Activated naive CD4-positive, alpha-beta T cell treated with anti-CD3 and anti-CD28 coated beads for 36 hours (primary cell): ENCODE measurements at places on chromosomes 7 and 10. TPM values are rescaled to one million over a fixed set of nuclear protein-coding genes. Genes with fewer than 3 reads are reported as not detected.

GRCh38 chr7:4809091-4809591 is 33.7 kb downstream of the AP5Z1 start:
- peak; percentile 55 for DNase-seq

DNA sequence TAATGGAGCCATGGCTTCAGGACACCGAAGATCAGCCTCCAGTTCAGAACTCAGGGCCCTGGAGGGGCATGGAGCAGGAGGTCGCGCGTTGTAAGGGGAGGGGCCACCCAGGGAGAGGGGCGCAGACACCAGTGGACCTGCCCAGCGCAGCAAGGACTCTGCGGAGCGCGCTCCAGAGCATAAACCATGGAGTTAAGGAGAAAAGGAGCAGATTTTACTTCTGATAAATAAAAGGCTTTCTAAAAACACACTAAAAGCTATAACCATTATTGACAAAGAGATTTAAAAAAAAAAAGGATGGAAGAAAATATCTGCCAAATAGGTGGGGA is 10.5 kb downstream of the CALY start:
- DNase-seq = no peak

DNA sequence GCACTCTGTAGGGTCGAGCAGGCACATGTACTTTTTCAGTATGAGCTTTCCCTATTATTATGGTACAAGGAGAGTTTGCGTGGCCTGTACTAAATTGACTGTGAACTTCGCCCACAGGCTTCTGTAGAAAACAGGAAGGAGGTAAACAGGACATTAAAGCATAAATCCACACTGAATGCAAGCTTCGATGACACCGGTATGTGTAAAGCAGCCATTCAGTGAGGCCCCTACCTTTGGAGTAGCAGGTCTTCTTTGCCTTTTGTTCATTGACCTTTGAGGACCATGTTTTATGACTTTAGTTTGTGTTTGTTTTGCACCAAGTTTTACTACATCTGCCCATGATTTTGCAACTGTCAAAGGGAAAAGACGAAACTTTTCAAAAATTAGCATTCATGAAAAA is 14.5 kb downstream of the MKI67 start:
- DNase-seq = no peak

- DNase-seq = no peak
Measured at GRCh38 chr10:129949411-129949810, 14.7 kb downstream of the EBF3 start.

- peak; percentile 71 for DNase-seq
Measured at GRCh38 chr7:149620961-149621360, 123.4 kb upstream of the ZNF746 start.

PNLIPRP1 gene
- not detected for total RNA-seq

PHKG1 gene
- 3.6 TPM for total RNA-seq

AKR1D1 gene
- not detected for total RNA-seq

DNA sequence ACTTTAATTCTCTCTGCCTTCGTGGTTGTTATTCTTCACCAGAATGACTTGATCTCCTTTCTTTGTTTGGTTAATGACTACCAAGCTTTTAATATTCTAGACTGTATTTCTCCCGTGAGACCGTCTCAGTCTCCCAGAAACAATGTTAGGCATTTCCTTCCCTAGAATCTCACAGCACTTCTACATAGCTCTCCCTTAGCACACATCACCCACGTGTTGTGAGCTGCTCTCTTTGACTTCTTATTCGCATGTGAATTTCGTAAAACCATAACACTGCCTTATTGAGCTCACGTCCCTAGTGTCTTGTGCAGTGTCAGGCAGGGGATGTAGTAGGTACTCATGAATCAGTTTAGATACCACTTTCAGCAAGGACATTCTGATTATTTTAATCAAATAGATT is 57.5 kb upstream of the MGAM2 start:
- DNase-seq = no peak

GRCh38 chr10:91742229-91742628 is 56.0 kb upstream of the TNKS2 start:
- no peak for DNase-seq

DNA sequence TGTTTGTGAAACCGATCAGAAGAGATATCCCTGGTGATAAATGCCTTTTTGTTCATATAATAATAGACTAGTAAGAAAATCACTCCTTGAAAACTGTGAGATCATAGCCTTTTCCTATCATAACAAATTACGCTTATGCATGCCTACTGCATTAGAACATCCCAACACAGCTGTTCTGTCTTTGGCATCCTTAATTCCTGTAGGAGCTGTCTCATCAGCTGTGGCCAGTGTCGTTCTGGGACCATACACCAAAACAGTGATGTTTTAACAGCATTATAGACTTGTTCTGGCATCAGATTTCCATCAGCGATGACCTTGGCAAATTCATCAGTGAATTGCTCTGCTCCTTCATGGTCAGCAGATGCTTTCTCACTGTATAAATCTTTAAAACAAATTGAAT is 423.6 kb upstream of the LRGUK start:
- DNase-seq = no peak

- no peak for DNase-seq
Measured at GRCh38 chr7:106039486-106040060, 72.5 kb downstream of the SYPL1 start.

DNA sequence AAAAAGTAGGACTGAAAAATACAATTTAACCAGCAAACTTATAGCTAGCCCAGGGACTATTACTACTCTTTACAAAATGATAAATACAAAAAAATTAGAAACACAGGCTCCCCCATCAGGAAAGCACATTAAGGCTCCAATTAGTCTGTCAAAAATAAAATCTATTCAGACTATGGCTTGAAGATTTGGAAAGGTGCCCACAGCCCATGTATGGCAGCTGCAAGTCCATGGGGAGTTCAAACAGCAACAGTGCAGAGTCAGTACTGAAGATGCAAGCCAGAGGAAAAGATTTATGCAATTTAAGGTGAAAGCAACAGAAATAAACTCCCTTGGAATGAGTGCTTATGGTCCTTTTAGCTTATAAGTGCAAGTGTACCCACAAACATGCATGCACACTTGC is 29.7 kb downstream of the IMMP2L start:
- DNase-seq = no peak

DNA sequence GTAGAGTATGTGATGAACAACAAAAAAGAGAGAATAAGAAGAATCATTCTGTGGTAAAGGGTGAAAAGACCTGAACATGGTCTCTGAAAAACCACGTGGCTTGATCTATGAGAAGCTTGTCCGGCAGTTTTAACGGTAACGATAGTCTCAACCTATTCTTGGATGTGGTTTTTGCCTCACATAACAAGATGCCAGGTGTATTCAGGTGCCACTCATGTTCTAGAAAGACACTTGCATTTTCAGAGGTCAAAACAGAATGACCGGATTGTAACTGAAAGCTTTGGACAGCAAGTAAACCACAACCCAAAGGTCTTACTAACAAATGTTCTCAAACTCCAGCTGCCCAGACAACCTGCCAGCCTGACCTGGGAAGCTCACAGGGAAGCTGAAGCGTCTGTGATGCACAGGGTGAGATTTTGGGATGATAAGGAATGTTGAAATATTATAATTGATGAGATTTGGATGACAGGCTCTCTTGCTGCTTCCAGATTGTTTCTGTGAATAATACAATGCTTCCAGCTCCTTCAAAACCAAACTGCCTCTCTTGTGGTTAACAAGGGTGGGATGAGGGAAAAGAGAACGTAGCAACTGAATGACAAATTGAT is 137.4 kb upstream of the GRB10 start:
- no peak for DNase-seq

DNA sequence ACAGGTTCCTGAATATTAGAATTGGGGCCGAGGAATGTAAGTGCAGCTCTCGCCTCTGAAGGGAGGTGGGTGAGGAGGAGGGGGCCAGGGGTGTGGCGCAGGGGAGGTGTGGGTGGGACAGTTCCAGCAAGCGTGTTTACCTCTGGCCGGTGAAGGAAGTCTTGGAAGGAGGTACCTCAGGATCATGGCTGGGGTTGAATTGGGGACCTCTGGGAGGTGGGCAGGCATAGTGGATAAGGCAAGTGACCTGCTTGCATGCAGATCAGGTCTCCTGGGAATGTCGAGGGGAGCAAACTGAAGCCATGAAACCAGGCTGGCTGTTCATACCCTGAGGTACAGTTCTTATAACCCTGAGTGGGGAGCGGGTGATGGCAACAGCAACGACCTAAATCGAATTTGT is 2.0 kb downstream of the ZNF775 start:
- DNase-seq = no peak

DNA sequence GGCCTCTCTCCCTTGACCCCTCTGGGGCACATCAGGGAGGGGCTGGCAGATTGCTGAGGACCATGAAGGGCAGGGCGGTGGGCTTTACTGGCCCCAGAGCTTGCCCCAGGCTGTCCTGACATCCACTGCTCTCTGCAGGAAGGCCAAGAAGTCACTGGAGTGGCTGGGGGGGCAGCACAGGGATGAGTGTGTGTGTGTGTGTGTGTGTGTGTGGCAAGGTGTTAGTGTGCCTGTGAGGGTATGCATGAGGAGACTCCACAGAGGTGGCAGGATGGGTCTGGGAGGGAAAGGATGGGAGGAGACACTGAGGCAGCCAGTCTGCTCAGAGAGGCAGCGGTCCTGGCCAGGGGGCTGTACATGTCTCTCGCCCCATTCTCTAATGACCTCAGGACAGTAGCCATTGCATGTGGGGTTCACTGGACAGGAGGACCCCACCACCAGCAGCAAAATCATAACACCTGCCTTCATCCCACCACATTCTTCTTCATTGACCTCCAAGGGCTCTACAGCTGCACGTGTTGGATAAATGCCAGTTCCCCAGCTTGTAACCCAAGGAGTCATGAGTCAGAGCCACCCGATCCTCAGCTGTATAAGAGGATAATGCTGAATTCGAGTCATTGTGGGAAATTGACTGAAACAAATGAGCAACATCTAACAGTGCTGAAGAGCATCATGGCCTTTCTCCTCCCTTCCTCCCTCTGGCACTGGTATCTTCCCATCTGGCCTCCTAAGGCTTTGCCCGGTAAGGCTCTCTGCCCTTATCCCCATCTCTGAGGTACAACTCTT is 720.5 kb downstream of the GRID1 start:
- no peak for DNase-seq

- no peak for DNase-seq
Measured at GRCh38 chr7:131538813-131539179, 17.6 kb downstream of the PODXL start.

FAM237B gene
- total RNA-seq = not detected

DNA sequence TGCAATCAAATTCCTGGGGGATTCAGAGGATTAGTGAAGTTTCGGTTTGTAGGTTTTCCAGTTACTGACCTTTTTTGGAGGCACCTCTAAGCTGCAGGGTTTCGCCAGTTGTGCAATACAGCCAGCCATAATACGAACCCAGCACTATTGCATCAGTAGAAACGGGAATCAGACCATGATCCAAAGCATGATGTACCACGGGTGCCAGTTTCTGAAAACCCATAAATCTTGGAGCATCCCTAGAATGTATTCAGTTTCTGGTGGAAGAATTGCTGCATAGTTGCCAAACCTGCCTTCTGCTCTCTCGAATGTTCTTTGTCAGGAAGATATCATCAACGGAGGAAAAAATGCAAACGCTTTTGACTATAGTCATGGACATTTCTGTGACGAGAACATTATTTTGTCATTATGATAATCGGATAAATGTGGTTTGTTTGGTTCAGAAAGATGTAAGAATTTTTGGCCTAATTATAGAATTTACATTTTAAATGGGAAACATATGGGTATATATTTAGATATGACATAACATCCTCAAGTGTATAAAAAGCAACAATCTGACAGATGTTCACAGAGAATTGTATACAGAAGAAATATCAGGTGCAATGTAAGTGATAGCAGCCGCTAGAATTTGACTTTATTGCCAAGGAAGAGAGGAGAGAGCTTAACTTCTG is 186.2 kb upstream of the PRKCQ start:
- DNase-seq = no peak

- DNase-seq = no peak
Measured at GRCh38 chr10:48444266-48444665, 137.8 kb downstream of the MAPK8 start.

GRCh38 chr7:53504914-53505313 is 469.5 kb downstream of the POM121L12 start:
- DNase-seq = no peak

- DNase-seq = peak; percentile 3
Measured at GRCh38 chr7:150434240-150434639, 16.2 kb upstream of the GIMAP8 start.

- peak; percentile 60 for DNase-seq
Measured at GRCh38 chr7:66043681-66044497, 31.7 kb upstream of the ASL start.

GRCh38 chr7:139153832-139154231 is 44.3 kb upstream of the ZC3HAV1 start:
- DNase-seq = no peak

DNA sequence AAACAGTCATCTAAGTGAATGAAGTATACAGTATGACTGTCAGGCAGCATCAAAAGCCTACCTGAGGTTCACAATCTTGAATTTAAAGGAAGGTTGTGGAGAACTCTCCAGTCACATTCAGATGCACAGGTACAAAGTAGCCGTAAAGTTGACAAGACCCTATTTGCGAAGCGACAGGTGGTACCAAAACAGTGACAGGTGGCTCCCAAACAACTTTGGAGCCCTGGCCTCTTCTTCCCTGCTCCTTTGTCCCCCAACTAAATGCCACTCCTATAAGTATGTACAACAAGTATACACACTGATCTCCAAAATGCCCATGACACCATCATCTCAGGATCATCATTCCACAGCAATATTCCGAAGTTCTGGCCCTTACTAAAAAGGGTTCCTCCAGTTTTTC is 53.5 kb downstream of the USP6NL start:
- DNase-seq = no peak

- no peak for DNase-seq
Measured at GRCh38 chr10:7153750-7154149, 257.1 kb downstream of the SFMBT2 start.

GRCh38 chr10:124561206-124561605 is 99.6 kb downstream of the LHPP start:
- no peak for DNase-seq

DNA sequence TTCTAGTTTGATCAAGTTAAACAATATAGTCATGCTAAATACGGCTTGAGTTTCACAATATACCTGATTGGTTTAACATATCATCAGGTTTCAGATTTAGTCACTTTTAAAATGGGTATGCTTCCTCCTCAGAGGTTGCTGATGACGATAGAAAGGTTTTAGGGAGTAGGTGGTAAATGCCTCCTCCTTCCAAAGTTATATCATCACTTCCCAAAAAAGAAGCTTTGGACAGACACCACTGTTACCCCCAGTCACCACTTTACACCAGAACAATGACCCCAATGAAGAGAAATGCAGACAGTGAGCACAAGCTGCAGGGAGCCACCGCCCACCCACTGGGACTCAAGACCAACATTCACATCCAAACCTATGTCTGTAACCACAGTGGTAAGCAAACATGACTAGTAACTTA is 244.6 kb downstream of the SORCS1 start:
- no peak for DNase-seq

GRCh38 chr7:97027427-97028234 is 3.0 kb upstream of the DLX5 start:
- peak; percentile 83 for DNase-seq

GRCh38 chr7:90677486-90678404 is 81.6 kb downstream of the CDK14 start:
- DNase-seq = no peak

HIP1 gene
- total RNA-seq = 2.1 TPM
